Activated T-helper 2 cell treated with anti-CD3 and anti-CD28 coated beads, Interferon-gamma antibody, Interleukin-2, Interleukin-4, amounts not matched to agents 10 μg/mL and 5 μg/mL and 100 μg/mL, durations not matched to agents 14 hours and 24 hours and 36 hours (primary cell): ENCODE measurements at places on chromosomes 6 and 20. TPM values are rescaled to one million over a fixed set of nuclear protein-coding genes. Genes with fewer than 3 reads are reported as not detected.

GRCh38 chr6:152364866-152365265 is 272.3 kb downstream of the SYNE1 start:
- no peak for DNase-seq

- no peak for DNase-seq
Measured at GRCh38 chr6:8888468-8888867, 453.1 kb upstream of the SLC35B3 start.

- no peak for DNase-seq
Measured at GRCh38 chr20:6637160-6637579, 130.3 kb upstream of the BMP2 start.

DNA sequence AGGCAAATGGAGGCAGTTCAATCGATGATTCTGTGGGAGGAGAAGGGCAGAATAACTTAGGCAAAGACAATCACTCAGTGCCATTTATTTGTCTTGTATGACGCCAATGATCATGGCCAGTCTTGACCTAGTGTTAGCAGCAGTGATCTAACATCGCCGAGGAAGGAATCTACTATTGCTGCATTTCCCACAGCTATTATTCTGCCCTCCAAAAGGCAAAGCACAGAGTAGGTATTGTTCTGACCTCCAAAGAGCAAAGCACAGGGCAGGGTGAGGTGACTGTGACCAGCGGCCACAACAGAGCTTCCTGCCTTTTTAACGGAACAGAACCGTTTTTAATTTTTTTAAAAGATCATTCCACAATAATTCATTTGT is 235.9 kb downstream of the CDH4 start:
- DNase-seq: no peak

GRCh38 chr6:7674291-7674690 is 51.6 kb upstream of the BMP6 start:
- DNase-seq: no peak

DNA sequence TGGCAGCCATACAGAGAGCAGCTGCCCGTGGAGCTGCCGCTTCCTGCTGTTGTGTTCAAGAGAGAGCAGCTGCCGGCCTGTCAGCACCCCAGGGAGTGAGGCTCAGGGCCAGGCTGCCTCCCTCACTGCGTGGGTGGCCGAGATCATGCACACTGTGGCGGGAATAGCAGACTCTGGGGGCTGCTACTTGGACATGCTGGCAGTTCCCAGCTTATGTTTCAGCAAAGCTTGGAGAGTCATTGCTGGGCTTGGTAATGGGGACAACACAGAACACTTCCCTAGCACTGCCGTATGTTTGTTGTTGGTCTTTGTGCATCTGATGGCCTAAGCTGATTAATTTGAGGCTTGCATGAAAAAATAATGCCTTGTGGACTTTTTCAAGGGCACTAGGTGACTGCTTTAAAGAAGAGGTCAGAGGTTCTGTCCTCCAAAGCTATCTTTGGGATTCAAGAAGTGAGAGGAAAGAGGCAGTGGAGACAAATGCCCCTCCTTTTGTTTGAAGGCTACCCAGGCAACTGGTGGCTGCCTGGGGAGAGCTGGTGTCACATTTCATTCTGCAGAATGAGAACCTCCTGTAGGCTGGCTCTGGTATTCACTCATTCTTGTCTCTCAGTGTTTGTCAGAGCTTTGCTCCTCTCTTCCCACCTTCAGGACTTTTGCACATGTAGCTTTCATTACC is 18.8 kb downstream of the MRAP2 start:
- DNase-seq: no peak

DNA sequence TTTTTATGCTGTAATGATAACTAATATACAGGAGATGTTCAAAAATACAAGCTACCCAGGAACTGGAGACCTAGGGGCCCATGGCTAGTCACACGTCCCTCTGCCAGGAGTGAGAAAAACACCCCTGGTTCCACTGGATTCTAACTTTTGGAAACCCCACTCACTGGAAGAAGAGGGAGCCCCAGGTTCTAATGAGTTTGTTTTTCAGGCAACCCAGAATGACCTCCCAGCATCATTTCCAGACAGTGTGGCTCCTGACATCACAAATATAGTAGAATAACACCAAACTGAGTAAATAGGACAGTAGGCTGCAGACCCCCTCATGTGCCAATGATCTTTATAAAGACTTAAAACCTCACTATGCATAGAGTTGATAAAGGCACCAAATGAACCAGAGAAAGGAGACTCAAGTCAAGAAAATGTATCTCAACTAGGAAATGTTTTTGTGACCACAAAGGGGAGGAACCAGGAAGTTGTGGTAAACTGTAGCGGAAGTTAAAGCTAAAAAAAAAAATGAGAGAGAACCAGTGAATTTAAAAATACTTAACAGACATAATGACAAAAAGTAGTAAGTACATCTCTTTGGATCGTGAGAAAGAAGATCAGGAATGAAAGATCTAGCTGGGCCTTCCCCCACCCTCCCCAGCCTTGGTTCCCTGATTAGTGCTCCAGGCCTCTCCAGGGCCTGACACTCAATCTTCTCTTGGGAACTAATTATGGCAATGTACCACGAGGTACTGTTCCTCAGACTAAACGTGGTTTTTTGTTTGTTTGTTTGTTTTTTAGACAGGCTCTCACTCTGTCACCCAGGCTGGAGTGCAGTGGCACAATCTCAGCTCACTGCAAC is 19.8 kb downstream of the HLA-E start:
- no peak for DNase-seq

DNA sequence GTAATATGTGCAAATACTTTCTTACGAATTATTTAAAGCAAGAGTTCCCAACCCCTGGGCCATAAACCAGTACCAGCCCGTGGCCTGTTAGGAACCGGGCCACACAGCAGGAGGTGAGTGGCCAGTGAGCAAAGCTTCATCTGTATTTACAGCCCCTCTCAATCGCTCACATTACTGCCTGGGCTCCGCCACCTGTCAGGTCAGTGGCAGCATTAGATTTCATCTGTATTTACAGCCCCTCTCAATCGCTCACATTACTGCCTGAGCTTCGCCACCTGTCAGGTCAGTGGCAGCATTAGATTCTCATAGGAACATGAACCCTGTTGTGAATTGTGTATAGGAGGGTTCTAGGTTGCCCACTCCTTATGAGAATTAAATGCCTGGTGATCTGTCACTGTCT is 142.0 kb downstream of the RNASET2 start:
- no peak for DNase-seq

- DNase-seq: no peak
Measured at GRCh38 chr20:36745234-36745926, 510 bp downstream of the NDRG3 start.

GRCh38 chr6:24284006-24284405 is 73.9 kb downstream of the DCDC2 start:
- no peak for DNase-seq

DNA sequence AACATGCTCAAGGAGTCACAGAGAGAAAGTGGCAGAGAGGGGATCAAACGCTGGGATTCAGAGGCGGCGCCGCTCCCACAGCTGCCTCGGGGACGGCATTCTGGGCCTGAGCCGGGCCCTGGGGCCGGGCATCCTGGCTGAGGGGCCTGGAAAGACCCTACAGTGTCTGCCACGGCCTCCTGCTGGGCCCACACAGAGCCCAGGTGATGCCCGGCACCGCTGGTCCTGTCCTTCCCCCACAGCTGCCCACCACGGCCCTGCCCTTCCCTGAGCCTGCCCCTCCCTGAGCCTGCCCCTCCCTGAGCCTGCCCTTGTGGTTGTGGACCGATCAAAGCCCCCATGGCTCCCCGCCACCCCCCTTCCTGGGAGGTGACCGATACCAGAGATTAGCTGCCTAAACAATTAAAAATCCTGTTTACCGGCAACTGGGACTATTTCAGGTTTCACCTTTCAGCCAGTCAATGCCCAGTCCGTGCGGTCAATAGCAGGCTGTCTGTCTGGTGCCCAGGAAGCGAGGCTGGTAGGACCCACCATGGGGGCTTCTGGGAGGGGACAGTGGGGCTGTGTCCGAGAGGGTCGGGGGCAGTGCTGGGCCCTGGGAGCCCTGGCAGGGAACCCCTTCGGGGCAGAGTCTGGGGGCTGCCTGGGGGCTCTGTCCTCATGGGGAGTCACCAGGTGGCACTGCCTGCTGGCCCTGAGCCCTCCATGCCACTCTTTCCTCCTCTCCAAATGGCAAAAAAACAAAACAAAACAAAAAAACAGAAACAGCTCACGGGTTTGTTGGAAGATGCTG is 55.4 kb upstream of the GATA5 start:
- DNase-seq: no peak

DNA sequence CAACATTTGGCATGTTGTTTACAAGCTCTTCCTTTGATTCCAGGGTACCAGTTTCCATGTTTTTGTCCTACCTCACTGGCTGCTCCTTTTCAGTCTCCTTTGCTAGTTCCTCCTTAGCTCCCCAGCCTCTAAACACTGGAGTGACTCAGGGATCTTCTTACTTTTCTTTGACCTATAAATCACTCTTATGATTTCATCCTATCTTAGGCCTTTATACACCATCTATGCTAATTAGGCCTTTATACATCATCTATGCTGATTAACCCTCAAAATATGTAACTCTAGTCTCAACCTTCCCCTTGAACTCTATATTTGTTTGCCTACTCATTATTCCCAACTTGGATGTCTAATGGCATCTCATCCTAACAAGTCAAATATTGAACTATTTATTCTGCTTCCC is 9.5 kb downstream of the TMEM30A start:
- DNase-seq: no peak

DNA sequence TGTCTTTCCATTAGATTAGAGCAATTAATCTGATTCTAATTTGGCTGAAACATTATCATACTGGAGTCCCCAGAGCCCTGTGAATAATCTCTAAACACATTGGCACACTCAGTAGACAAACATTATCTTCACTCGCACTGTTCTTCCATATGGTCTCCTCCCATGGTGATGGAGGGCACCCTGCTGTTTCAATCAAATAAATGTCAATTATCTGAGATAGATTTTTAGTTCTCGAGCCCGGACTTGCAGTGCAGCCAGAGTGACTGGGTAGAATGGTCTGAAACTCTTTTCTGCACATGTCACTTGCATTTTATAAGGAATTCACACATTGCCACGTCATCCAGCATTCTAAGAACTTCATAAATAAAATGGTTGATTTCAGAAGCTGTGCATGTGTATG is 90.6 kb upstream of the MAP3K7 start:
- no peak for DNase-seq

The RAET1G gene
- not detected in 2 replicates for total RNA-seq

The SEL1L2 gene
- total RNA-seq: not detected in 2 replicates

The TXLNB gene
- 0.05 TPM in 1 of 2 replicates, not detected in the other for total RNA-seq

The CLVS2 gene
- not detected in 2 replicates for total RNA-seq

The ARHGAP18 gene
- 5.9 and 6.6 TPM in 2 replicates for total RNA-seq

The ELOVL4 gene
- 0.76 and 0.98 TPM in 2 replicates for total RNA-seq

The SKIC2 gene
- total RNA-seq: 93.7 and 99.5 TPM in 2 replicates

The PDYN gene
- total RNA-seq: not detected in 2 replicates
